Peyer's patch (tissue), 4 donors: ENCODE measurements at places on chromosomes 6 and 20. TPM values are rescaled to one million over a fixed set of nuclear protein-coding genes. Genes with fewer than 3 reads are reported as not detected.

The JPH2 gene
- total RNA-seq = 6.6 TPM

GRCh38 chr6:126302191-126302590, 37.7 kb upstream of the CENPW start:
- DNase-seq = no peak

- no peak for DNase-seq
These were observed 617.2 kb upstream of the ID4 start for GRCh38 chr6:19219931-19220330.

- no peak for DNase-seq
These were observed 158.0 kb upstream of the SHLD1 start for GRCh38 chr20:5592165-5592564.
